ENCODE measurements at places on chromosomes 11 and 22.

DNA sequence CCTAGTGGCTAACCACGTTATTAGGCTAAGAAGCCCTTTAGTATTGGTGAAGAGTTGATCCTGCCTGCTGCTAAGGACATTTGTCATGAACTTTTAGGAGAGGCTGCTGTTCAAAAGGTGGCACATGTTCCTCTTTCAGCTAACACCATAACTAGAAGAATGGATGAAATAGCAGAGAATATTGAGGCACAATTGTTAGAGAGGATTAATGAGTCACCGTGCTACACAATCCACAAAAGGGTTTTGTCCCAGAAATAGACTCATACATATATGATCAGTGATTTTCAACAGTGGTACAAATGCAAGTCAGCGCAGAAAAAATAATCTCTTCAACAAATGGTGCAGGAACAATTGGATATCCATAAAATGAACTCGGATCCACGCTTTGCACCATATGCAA, 7.0 kb upstream of the MSANTD2 start:
- no peak for DNase-seq

- DNase-seq: no peak
Observed at GRCh38 chr11:75439495-75440120, 6.6 kb upstream of the KLHL35 start.

DNA sequence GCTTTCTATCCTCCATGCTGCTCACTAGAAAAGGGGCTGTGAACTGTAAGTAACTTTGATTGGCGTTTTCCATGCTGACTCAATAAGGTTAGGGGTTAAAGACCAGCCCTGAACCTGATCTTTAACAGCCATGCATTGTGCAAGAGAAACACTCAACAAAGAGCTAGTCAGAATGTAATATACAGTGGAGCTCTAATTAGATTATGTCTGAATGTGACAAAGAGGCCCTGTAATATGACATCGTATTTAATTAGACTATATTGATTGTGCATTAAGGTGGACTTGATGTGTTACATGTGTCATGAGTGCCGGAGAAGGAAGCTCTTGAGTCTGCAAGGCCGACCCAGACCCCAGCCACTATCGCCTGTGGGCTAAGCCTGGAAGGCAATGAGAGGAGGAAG, 70.5 kb downstream of the PKNOX2 start:
- DNase-seq: no peak

- DNase-seq: no peak
Observed at GRCh38 chr22:45290410-45290936, 5.7 kb downstream of the UPK3A start.

DNA sequence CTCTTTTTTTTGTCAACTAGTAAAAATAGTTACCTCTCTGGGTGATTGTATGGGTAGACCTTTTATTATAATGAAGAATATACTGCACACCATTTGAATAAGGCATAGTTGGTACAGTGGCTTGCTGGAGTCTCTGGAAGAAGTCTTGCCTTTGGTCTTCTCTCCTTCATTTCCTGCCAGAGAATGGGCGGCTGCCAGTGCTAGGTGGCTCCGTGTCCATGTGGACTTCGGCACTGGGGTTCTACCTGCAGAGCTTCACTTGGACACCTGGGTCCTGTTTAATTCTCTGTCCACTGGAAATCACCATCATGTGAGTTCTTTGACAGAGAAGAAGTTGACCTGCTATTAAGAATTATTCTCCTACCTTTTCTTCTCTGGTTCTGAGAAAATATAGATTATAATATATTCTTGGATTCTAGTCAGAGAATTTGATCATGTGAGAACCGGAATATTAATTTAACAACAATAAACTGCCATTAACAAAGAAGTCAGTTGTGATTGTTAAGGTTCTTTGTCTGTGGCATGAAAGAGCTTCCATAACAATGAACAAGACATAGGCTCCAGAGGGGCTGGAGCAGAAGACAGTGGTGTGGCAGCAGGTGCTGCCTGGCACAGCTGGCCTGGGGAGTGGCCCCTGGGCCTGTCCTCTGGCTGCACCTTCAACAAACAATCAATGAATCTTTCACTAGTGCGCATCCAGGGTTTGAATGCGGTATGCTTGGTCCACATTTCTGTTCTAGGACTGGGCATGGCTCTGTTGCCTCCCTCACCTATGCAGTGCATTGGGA, 77.5 kb downstream of the PPFIBP2 start:
- no peak for DNase-seq

DNA sequence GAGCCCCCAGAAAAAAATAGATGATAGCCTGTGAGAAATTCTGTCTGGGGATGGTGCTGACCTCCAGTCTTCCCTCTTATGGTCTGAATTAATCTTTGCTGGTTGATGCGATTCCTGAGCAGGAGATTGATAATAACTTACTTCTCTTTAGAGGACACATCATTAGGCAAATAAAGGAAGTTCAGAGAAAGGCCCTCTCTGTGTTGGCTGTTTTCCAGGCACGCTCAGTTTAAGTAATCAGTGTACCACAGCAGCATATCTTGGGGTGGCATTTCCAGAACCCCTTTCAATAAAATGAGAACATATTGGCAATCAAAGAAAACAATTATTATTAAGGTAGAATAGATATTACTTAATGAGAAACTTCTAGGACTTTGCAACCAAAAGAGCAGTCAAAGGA, 1129.3 kb upstream of the RAG2 start:
- DNase-seq: no peak

- no peak for DNase-seq
Observed at GRCh38 chr22:17695986-17696385, 57.4 kb downstream of the BCL2L13 start.

- DNase-seq: peak; percentile 53
Observed at GRCh38 chr11:1515082-1516060, 28.8 kb upstream of the MOB2 start.

- DNase-seq: no peak
Observed at GRCh38 chr11:121012091-121012490, 11.8 kb upstream of the TBCEL start.

GRCh38 chr11:30801357-30801756, 215.2 kb upstream of the MPPED2 start:
- no peak for DNase-seq

GRCh38 chr22:31139066-31139465, 1.2 kb downstream of the PLA2G3 start:
- no peak for DNase-seq

DNA sequence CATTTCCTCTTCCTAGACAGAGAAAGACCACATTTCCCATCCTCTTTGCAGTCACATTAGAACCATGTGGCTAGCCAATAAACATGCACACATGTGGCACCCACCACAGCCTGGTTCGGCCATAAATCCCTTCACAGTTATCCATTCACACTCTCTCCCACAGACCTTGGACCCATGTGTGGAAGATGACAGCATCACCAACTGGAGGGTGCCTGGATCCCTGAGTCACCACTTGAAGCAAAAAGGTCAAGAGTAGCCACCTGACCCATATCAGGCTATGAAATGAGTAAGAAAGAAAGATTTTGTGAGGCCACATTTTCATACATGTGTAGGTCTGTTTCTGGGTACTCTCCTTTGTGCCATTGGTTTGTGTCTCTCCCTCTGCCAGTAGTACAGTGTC, 9.0 kb upstream of the TMEM121B start:
- no peak for DNase-seq

DNA sequence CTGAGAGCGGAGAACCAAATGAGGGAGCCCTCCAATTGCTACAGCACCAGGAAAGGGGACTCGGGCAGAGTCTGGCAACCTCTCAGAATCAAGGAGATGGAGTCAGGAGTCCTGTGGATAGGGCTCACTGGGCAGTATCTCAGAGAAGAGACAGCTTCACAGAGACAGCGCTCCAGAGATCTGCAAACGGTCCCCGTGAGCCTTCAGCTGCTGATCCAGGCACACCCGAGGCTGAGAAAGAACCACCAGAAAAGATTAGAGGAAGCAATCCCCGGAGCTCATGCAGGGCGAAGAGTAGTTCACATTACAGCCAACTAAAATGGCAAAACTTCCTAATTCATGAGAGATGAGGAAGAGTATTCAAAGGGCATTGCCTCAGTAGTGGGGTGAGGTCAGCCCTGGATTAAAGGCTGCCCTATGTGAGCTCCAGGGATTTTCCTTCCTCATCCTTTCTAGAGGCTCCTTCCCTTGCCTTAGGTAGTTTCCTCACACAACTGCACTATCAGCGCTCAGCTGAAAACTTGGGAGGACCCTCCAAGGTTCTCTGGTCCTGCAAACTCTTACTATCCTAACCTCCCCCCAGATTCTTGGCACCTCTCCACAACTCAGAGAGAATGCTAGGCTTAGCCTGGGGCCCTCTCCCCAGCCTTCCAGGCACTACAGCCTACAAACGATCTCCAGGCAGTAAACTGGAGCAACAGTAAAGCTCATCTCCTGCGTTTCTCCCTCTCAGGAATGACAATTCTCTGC, 23.7 kb downstream of the SCN4B start:
- DNase-seq: no peak
